ENCODE measurements at places on chromosomes 6 and 20.

- DNase-seq: no peak
These were observed 28.9 kb downstream of the STMND1 start for GRCh38 chr6:17130786-17131185.

DNA sequence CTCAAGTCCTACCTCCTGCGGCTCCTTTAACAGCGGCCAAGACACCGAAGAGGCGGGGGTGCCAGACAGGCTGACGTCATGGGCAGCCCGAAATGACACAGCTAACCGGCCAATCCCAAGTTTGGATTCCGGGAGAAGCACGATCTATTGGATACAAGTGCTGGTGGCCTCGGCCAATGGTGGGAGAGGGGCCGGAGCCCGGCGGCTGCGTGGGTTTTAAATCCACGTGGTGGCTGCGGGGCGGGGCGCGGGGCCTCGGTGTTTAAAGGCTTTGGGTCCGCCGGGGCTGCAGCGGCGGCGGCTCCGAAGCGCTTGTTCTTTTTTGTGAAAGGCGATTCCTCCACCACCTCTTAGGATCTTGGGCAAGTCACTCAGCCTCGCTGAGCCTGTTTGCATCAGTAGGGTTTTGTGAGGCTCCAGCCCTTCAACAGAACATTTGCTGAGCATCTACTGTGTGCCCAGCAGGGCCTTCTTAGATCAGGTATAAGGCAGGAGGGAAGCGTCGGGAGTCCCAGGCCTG is 8.7 kb upstream of the PMEPA1 start:
- DNase-seq: peak; percentile 100

GRCh38 chr20:57649617-57650015 is 29.4 kb upstream of the ZBP1 start:
- DNase-seq: no peak

DNA sequence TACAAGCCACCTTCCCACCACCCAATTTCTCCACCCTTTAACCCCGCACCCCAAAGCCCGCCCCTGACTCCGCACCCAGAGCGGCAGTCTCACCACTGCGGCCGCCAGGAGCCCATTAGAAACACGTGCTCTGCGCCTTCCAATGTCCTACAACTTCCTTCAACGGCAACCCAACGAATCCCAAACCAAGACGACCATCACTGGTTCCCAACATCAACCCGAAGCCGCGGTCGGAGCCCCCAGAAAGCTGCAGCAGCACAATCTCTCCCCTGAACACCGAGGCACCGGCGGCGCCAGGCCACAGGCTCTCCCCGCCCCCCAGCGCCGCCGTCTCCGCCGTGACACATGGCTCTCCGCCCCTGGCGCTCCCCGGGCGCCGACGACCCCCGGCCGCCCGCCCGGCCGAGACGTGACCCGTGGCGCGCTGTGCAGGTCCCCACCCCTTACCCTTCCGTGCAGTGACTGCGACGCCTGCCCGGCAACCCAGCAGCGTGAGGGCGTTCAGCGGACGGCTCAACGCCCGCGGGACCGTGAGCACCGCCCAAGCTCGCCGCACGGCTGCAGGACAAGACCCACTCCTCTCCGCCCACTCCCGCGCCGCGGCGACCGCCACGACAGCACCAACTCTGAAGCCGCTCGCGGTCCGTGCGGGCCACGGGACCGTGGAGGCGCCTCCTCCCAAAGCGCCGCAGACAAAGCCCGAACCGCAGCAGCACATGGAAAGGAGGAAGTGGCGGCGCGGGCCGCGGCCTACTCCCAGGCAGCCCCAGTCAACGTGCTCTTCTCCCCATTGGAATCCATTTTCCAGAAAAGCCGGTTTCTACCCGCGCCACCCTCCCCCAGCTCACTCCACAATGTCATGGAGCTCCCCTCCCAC is 551 bp downstream of the SYNCRIP start:
- peak; percentile 57 for DNase-seq

DNA sequence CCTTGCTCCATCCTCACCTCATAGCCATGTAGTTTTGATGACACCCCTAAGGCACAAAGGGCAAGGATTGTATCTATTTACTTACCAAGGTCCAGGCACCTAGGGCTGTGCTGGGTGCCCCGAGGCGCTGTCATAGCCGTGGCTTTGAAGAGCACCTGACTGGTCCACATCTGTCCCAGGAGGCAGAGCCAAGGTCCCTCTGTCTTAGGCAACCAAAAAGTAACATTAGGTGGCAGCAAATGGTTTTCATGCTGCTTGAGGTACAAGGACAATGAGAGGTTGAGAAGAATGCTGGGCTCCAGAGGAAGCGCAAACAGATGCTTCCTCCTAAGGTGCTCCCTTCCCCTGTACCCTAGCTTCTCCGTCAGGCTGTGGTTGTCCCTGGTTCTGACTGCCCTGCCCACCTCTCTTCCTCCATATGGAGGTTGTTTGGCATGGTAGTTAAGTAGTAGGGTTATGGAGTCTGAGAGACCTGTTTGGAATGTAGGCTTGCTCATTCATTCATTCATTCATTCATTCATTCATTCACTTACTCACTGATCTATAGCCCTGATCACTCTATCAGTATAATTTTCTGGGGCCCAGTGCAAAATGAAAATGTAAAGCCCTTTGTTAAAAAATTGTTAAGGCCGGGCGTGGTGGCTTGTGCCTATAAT is 3.0 kb upstream of the UQCC2 start:
- DNase-seq: peak; percentile 79

DNA sequence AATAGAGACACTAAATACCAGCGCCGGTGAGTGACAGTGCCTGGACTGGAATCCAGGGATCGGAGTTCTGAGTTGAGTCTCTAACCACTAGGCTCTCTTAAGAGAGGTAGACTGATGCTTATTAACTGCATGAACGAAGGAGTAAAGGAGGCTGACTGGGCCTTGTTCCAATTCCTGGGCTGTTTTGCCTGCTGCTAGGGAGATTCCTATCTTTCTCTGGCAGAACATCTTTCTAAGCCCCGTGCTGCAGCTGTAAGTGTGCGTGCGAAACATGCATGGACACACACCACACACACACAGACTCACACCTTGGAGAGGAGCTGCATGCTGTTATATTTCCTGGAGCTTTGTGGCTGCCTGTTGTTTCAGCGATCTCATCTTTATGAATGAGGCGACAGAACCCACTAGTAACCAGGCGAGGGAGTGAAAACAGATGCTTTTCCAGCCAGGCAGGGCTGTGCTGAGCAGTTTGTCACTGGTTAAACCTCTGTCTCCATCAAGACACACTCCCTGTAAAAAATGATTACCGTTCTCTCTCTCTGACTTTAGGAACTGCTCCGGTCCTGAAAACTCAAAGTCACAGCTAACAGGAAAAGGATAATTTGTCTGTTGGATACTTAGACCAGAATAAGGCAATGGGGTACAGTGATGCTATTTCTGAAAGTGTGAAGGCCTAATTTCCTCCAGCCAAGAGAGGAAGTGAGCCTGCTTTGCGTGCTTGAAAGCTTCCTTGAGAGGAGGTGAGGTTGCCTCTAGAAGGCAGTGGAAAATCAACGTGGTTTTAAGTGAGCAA is 157.4 kb upstream of the ZNF217 start:
- DNase-seq: peak; percentile 65

GRCh38 chr6:106927531-106928398 is 46.8 kb downstream of the CD24 start:
- DNase-seq: peak; percentile 78

GRCh38 chr6:71349395-71349794 is 60.8 kb downstream of the OGFRL1 start:
- no peak for DNase-seq

DNA sequence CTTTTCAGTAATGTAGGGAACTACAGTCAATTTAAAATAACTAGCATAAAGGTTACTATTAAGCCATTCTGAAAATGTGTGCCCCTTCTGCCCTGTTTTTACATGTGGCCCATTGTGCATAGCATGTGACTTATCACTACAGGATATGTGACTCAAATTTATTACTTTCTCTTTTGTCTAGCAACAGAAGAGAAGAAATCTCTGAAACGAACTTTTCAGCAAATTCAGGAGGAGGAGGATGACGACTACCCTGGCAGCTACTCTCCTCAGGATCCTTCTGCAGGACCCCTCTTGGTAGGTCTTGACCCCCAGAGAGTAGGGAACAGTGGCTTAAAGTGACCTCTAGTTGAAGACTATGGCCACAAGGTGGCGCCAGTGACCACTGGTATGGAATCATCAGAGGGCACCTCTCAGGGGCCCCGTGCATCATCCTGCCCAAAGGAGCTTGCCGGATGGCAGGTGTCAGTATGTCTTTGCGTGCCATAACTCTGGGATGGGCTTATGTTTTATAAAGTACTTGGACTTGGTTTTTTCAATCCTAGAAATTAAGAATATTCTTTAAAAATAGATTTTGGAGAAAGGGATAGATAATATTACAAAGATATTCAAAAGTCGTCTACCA is 23.9 kb downstream of the RPRD1B start:
- peak; percentile 85 for DNase-seq

- DNase-seq: peak; percentile 18
These were observed 233.7 kb downstream of the THBS2 start for GRCh38 chr6:169019727-169020491.

- no peak for DNase-seq
These were observed 190.4 kb downstream of the PRL start for GRCh38 chr6:22106451-22106850.

DNA sequence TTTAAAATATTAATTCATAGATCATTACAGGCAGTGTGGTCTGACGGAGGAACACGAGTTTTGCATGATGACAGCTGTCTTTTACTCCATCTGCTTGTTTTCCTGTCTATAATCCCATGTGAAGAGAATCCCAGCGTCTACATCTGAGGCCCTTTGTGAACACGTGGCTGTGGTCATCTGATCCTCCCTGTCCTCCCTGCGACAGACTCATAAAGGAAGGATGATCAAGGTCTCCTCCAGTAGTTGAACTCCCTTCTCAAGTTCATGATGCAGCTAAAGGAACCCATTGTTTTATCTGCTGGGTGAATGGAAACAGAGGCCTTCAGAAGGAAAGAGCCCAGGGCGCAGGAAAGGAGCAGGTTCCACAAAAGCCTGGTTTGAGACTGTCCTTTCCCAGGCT is 435.8 kb upstream of the JARID2 start:
- no peak for DNase-seq

DNA sequence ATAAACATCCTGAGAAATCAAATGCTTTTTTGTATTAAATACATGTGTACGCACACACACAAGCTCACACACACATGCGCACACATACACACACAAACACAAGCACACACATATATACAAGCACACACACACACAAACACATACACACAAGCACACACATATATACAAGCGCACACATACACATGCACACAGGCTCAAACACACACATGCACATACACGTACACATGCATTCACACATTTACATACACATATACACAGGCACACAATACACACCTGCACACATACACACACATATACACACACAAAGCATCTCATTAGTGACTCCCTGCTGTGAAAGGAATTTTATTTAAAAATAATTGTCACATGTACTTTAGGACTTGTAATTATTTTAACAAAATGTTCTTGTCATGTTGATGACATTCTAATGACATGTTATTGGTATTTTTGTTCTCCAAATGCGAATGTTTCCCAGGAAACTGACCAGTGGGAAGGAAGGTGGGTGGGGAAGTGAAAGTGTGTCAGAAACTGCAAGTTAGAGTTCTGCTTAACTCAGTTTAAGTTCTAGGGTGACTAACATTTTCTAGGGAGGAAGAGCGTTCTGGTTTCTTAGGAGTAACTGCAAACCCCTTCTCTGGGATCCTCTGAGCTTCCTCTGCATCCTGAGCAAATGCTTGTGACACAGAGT is 113.9 kb upstream of the ZNF217 start:
- DNase-seq: no peak

- DNase-seq: no peak
These were observed 58.9 kb upstream of the IFNGR1 start for GRCh38 chr6:137277971-137278637.

DNA sequence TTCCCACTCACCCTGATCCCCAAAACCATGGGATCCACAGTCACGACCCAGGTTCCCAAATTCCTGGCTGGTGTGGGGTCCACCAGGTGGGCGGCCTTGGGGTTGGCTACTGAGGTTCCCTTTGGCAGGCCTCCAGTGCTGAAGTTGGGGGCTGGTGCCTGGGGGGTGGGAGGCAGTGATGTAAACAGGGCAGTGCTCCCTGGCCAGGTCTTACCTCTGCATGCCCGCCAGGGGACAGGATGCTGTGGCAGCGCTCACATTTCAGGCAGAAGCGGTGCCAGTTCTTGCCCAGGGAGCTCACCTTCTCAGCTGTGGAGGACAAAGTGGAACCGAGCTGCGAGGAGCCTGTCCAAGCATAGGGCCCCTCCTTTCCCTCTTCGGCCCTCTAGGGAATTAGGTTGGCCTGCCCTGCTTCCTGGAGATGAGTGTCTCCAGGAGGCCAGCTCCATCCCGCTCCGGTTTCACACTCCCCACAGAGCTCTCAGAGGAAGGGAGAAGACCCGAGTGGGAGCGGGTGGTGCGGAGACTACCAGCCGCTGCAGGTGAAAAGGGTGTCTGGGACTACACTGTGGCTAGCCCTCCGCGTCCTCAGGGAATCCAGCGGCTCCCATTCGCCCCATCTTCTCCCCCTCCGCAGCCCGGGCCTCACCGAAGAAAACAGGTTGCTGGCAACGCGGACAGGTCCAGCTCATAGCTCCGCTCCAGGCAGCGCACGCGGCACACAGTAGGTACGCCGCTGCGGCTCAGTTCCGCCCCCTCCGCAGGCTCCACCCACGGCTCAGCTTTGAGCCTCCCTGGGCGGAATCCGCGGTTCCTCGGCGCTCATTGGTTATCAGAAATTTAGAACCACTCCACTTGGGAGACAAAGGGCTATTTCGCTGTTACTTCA is at the start of gene CRIP3:
Gene CRIP3, minus strand, starts transcription at position 726 of the 889 bp plus-strand sequence. Its CDS starts 34 bp downstream, at position 692.
- no peak for DNase-seq

DNA sequence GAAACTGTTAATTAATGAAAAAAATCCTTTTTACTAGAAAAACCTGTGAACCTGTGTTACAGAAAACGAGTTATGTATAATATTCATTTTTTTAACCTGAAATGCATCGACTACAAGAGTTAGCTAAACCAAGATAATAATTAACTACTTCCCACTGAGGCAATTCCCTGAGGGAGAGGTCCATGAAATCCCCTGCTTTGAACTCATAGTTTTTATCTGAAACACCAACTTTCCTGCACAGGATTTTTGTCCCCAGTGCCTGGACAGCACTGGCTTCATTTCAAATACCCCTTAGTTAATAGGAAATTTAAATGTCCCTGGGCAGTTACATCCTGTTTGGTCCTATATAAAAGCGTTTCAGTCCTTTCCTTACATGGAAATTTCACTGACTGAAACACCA is at the start of gene OR14J1:
Gene OR14J1, plus strand, starts transcription at position 386 of the 400 bp plus-strand sequence. CDS start 4,989 bp downstream, outside the sequence.
- DNase-seq: no peak

GRCh38 chr6:148934961-148935360 is 188.1 kb downstream of the UST start:
- DNase-seq: no peak

DNA sequence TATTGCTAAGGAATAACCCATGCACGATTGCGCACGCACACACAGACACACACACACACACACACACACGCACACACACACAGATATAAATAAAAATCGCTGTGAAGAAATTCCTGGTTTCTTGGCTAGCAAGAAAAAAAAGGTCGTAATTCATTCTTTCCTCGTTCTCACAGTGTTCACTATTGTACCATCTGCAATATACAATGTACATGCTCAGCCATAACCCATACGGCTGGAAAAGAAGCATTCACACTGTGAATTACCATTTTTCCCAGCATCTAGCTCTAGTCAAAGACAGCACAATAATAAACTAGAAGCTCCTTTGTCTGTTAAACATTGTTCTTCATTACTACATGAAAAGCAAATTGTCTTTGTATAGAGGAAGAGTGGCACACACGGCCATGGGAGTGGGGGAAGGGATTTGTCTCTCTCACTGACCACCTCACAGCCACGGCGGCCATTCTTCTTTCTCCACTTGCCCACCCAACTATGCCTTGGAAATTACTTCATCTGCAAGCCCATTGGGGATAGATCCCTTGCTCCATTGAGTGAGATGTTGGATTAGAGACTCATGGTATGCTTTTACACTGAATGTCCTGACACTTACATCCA is 115.3 kb upstream of the ID4 start:
- no peak for DNase-seq

Data from T47D (cell line).